ENCODE measurements at places on chromosomes 4 and X. TPM values are rescaled to one million over a fixed set of nuclear protein-coding genes. Genes with fewer than 3 reads are reported as not detected.

Gene HEPH
- 5.8 TPM for total RNA-seq

GRCh38 chr4:82282875-82283274 is 90.9 kb downstream of the HNRNPD start:
- H3K36me3 ChIP-seq, result no peaks in the 10 kb centered on the region
- no peak for DNase-seq
- H3K4me1 ChIP-seq, result no peaks in the 10 kb centered on the region

DNA sequence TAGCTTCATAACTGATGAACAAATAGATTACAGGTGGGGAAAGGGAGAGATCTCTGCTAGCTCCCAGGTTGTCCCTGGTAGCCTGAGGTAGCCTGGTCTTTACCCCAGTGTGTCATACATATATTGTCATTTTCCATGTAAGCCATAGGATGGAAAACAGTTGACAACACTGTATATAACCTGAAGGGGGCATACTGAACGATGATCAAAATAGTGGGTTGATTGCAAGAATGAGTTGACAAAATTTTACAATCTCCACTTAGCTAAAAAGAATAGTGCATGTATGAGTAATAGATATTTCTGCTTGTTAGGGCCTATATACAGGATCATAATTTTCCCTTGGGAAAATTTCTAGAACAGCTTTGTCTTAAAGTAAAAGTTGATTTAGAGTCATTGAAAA is 304.1 kb upstream of the HAND2 start:
- H3K27me3 ChIP-seq, result peaks cover 7% of the 10 kb centered on the region
- H3K4me1 ChIP-seq, result no peaks in the 10 kb centered on the region
- no peak overlapping the region for H3K4me3 ChIP-seq
- no peak overlapping the region for H3K27ac ChIP-seq
- no peak for DNase-seq

Gene PRDM8
- total RNA-seq, result 8.5 TPM

GRCh38 chrX:47843363-47843762 is 6.7 kb downstream of the ZNF81 start:
- H3K36me3 ChIP-seq, result no peaks in the 10 kb centered on the region
- no peak for DNase-seq
- H3K4me3 ChIP-seq, result no peak overlapping the region
- no peaks in the 10 kb centered on the region for H3K4me1 ChIP-seq

Gene ASB9
- 1.4 TPM for total RNA-seq

Gene F8
- 3.7 TPM for total RNA-seq

Measured in SJSA1 (cell line).